ENCODE measurements at places on chromosomes 16 and 17.

DNA sequence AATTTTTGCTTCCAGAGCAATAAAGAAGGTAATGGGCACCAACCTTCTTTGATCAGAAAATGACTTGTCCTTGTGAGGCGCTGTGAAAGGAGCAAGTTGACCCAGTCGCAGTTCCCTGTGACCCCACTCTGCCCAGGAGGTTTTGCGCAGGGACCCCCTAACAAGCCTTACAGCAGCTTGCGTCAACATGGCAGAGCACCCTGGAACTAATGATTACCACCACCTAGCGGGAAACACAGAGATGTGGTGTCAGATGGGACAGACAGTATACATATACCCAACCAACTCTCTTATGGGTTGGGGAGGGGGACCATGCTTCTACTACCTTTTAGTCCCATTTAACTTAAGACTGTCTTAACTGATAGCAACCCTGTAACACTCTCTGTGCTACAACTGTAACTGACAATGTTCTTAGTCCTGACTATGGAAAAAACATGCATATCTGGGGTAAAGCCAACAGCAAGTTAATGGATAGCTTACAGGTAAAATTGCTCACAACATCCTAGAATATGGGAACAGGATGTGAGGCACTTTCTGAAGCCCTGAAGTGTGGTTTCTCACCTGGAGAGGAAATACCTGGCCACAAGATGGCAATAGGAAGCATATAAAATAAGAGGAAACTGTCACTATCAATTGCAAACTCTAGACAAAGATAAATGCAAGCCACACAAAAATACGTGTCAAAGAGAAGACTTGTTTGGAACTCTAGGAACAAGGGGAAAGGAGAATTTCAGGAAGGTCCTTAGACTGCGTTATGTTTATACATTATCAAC lies 3.0 kb downstream of the KARS1 start:
- no peak for DNase-seq

- no peak for DNase-seq
These were observed 67.3 kb downstream of the ZNF423 start for GRCh38 chr16:49788572-49788971.

- DNase-seq = no peak
These were observed 46.5 kb downstream of the NT5M start for GRCh38 chr17:17349724-17350106.

DNA sequence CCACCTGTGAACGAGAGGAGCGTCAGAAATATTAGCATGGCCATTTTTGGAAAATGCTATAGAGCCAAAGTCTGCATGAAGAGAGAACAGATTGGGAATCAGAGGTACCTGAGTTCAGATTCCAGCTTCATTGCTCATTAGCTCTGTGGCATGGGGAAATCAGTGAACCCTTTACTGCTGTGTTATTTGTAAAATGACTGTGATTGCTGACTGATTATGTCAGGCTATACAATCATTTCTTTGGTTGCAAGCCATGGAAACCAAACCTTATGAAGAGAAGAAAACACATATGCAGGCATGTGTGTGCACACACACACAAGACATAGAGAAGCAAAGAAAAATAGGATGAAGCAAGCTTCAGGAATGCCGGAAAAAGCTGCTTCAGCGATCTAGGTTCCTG lies 101.4 kb upstream of the HSBP1 start:
- no peak for DNase-seq

GRCh38 chr17:28057731-28058246 lies 15.3 kb downstream of the NLK start:
- DNase-seq = peak; percentile 76

DNA sequence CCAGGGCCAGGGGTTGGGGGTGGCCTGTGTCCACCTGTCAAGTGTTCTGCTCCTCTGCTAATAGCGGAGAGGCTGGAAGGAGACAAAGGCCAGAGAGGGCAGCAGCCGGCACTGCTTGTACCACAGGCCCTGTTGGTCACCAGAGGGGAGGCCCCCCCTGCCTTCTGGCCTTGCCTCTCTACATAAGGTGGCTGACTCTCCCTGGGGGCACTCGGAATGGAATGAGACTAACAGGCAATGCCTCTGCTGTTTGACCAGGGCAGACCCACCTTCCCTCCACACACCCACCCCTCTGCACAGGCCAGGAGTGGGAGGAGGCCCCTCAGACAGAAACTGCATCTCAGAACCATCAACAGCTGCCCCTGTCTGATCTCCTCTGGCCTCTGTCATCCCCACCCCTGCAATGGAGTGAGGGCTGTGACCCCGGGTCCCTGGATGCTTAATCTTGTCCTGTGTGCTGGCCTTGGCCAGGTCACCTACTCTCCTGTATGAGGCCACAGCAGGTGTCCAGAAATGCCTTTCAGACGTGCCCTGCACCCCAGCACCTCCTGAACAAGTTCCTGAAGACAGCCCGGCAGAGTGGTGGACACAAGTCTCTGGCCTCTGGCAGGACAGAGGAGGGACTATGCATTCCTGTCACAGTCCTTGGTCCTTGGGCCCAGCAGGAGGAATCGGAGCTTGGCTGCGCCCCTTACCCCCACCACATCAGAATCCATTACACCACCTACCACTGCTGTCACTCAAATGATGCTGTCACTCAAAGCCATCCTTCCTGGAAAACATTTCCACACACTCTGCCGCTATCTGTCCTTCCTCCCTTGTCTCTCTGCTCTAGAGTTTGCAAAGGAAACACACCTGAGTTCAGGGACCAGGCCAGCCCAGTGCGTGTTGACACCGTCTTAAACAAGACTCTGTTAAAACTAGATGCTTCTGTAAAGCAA lies 107.5 kb upstream of the ZNF750 start:
- no peak for DNase-seq

- no peak for DNase-seq
These were observed 5.0 kb downstream of the CA4 start for GRCh38 chr17:60154616-60155426.

All from activated CD4-positive, alpha-beta T cell treated with anti-CD3 and anti-CD28 coated beads, Interleukin-2, Interleukin-4, amounts not matched to agents 100 ng/mL and 50 ng/mL, durations not matched to agents 16 hours and 8 hours (primary cell).